Smooth muscle cell of trachea (primary cell): ENCODE measurements at places on chromosomes 6 and 20. TPM values are rescaled to one million over a fixed set of nuclear protein-coding genes. Genes with fewer than 3 reads are reported as not detected.

NRN1 gene
- total RNA-seq = 0.29 and 0.83 TPM in 2 replicates

FNDC1 gene
- total RNA-seq = 0.17 TPM in 1 of 2 replicates, not detected in the other

FAM210B gene
- 46.3 and 63.2 TPM in 2 replicates for total RNA-seq

PKHD1 gene
- not detected in 2 replicates for total RNA-seq

B3GALT4 gene
- 12.5 and 18.0 TPM in 2 replicates for total RNA-seq

PDE10A gene
- total RNA-seq = 1.5 and 2.5 TPM in 2 replicates

PCK1 gene
- not detected in 2 replicates for total RNA-seq

AFDN gene
- total RNA-seq = 27.0 and 39.0 TPM in 2 replicates

CD164 gene
- total RNA-seq = 227 and 237 TPM in 2 replicates

OPRL1 gene
- total RNA-seq = 1.9 and 5.8 TPM in 2 replicates
